Activated T-cell treated with anti-CD3 and anti-CD28 coated beads, Interleukin-2, amount 50 U/mL, for 48 hours (primary cell): ENCODE measurements at places on chromosomes 7 and 10.

DNA sequence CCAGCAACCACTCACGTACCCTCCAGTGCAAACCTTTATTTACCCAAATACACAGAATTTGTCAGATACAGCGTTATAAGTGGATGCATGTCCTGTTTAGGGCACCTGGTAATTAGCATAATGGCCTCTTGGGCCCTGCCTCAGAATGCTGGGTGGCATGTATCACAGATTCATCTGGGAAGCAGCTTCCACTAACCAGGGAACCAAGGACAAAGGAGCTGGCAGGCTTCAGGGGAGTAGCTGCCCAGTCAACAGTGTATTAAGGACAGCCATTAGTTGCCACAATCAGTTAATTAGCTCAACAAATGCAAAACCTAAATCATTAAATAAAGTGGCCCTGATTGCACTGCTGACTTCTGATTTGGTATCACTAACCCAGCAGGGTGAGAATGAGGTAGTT lies 105.7 kb downstream of the RAPGEF5 start:
- DNase-seq, result no peak

GRCh38 chr10:54530299-54530698 lies 270.7 kb downstream of the PCDH15 start:
- DNase-seq, result no peak

- no peak for DNase-seq
These were observed 201.6 kb downstream of the TAX1BP1 start for GRCh38 chr7:27941522-27941921.

GRCh38 chr10:22320591-22321155 lies at the start of gene BMI1:
Gene BMI1 (plus strand): TSS chr10:22321099. CDS start chr10:22326450, 5,351 bp downstream.
- peak; percentile 76 for DNase-seq

- DNase-seq, result no peak
These were observed 579.2 kb downstream of the GRID1 start for GRCh38 chr10:85787393-85787792.

- DNase-seq, result no peak
These were observed 242.8 kb downstream of the PTPRN2 start for GRCh38 chr7:158344706-158345300.

DNA sequence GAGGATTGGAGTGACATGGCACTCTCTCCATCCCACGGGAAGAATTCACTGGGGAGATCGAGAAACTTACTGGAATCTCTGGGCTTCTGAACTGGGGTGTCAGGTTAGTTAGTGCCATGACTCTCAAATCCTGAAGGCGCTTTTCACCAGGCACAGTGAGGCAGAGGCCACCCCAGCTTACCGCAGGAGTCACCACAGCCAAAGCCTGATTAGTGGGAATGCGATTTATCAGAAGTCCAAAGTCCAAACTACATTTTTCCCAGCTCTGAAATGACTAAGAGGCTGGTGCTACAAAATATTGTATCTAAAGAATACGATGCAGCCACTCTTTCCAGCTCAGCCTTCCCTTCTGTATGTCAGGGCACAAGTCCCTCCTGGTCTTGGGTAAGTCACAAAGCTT lies 334.8 kb upstream of the SHH start:
- DNase-seq, result no peak

DNA sequence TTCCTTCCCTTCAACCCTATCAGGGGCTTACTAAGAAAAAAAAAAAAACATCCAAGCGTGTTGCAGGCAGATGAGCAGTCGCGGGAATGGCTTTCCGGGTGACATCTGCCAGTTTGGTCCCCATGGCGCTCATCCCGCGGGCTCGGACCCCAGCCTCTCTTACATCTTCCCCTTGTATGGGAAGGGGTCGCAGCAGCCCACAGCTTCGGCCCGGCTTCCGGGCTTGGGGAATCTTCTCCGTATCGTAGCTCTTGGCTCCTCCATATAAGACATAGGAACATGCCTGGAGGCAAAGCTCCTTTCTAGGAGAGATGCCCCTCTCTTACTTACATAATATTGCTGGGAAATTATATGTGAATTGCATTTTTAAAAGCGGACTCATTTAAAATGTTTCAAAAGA lies 99.5 kb downstream of the CUX1 start:
- no peak for DNase-seq

GRCh38 chr7:99987846-99988245 lies 12.0 kb upstream of the AZGP1 start:
- DNase-seq, result no peak

DNA sequence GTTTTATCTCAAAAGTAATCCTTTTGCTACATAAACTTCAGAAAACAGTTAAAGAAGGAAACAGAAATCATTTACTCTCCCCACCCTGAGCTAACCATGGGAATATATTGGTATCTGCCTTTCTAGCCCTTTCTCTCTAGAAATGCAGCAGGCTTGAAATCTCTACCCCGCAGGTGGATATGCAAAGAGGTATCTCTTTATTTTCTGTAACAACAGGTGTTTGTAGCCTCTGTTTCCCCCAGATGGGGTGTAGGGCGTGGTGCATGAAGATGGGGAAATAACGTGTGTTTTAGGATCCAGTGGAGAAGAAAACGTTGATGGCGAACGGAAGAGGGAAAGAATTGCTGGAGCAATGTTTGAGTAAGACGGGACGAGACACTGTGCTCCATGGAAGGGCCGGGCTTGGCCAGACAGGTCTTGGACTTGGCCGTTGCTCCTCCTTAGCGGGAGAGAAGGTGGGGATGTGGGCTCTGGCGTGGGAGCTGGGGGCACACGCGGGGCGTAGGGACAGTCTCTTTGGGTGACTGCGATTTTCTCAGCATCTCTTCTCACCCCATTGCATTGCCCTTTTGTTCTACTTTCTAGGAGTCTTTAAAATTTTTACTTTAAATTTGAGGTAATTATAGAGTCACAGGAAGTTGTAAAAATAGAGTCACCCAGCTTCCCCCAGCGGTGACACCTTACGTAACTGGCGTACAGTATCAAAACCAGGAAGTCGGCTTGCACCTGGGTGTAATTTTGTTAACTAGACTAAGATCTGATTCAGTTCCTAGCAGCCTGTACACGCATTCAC lies 82.9 kb downstream of the ELFN1 start:
- DNase-seq, result no peak

- no peak for DNase-seq
These were observed 306.0 kb downstream of the TFEC start for GRCh38 chr7:115724400-115725056.

- DNase-seq, result no peak
These were observed 29.4 kb upstream of the ANAPC16 start for GRCh38 chr10:72186258-72186981.

GRCh38 chr7:98289333-98289875 lies 7.9 kb downstream of the BRI3 start:
- DNase-seq, result no peak

GRCh38 chr7:141291541-141291940 lies 217.7 kb downstream of the TMEM178B start:
- no peak for DNase-seq

DNA sequence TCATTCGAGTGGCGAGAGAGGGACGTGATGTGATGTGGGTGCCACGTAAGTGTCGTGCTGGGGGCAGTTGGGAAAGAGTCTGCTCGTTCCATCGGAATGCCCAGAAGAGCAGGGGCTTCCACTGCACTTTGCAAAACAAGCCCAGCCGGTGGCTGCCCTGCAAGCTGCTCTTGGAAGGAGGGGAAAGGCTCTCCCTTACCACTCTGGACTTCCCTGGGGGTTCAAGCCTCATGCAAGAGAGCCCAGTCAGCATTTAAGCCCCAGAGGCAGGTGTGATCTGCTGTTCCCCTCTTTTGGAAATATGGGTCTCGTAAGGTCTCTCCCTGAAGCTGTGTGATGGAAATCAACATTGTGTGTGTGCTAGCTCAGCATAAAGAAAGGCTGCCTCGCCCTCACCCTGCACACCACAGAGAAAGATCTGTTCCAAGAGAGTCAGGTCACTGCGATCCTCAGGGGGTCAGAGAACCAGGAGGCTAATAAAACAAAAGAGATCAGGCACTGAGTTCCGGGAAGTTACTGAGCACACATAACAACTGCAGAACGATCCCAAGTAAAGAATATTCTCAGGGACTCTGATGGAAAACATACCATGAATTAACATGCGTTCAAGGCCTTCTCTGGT lies 212.5 kb downstream of the ADAM12 start:
- DNase-seq, result no peak

- no peak for DNase-seq
These were observed 215.7 kb downstream of the SNX10 start for GRCh38 chr7:26507108-26507987.

GRCh38 chr10:132981173-132981555 lies 38.8 kb upstream of the CFAP46 start:
- DNase-seq, result no peak

- peak; percentile 9 for DNase-seq
These were observed 2.5 kb upstream of the UPK3B start for GRCh38 chr7:76507723-76508406.

GRCh38 chr10:76632767-76633051 lies 1004.9 kb downstream of the KCNMA1 start:
- peak; percentile 18 for DNase-seq

DNA sequence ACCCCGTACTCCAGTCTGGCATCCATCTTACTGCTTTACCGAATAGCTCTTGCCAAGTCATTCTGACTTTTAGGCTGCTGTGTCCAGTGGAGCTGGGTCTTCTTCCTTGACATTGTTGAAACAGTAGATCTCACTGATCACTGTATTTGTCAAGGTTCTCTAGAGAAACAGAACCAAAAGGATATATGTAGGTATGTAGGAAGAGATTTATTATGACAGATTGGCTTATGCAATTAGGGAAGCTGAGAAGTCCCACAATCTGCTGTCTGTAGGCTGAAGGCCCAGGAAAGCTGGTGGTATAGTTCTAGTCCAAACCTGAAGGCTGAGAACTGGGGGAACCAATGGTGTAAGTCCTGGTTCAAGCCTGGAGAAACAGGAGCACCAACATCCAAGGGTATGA lies 12.1 kb upstream of the PRRT4 start:
- DNase-seq, result no peak

- no peak for DNase-seq
These were observed 109.3 kb downstream of the TNS3 start for GRCh38 chr7:47472444-47473157.

- DNase-seq, result no peak
These were observed 299.2 kb upstream of the LRGUK start for GRCh38 chr7:133827707-133828623.

DNA sequence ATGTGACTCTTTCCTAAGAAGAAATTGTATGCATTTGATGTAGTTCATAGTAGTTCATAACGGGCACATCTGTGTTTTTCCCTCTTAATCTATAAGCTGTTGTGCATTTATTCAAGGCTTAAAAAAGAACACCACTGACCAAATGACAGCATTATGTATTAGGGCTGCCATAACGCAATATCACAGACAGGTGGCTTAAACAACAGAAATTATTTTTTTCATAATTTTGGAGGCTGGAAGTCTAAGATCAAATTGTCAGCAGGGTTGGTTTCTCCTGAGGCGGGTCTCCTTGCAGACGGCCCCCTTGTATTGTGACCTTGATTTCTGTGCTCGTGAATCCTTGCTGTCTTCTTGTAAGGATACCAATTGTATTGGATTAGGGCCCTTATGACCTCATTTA lies 627 bp upstream of the SSMEM1 start:
- no peak for DNase-seq

GRCh38 chr10:67837541-67838314 lies at the start of gene DNAJC12:
Gene DNAJC12 (minus strand): TSS chr10:67838188. CDS start chr10:67838011, 177 bp downstream.
- DNase-seq, result no peak

- DNase-seq, result no peak
These were observed 21.6 kb upstream of the GTPBP4 start for GRCh38 chr10:966466-967235.

DNA sequence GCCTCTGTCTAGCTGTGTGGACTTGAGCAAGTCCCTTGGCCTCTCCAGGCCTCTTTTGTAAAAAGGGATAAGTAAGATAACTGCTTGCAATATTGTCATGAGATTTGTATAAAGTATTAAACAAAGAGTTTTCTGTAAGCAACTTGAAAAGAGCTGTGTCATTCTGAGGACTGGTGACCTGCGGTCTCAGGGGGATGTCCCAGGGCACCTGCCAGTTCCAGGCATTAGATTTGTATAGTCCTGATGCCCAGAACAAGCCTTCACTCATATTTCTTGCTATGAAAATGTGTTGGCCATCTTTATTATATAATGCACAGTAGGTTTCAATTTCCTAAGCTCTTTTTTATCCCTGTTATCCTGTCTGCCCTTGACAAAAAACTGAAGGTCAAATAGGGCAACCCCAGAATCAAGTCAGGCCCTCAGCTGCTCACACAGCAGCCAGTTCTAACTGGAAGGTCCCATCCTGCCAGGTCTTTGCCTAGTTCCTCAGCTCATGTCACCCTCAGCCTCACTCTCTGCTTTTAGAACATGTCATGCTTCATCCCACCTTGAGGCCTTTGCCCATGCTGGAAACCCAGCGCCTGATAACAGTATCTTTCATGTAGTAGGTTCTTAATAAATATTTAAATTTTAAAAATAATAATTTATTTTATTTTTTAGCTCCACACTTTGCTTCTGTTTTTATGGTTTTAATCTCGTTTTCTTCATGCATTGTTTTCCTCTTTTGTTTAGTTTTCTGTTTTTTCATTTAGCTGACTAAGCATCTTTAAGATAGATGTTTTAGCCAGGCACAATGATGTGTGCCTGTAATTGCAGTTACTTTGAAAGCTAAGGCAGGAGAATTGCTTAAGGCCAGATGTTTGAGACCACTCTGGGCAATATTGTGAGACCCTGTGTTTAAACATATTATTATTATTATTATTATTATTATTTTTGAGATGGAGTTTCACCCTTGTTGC lies 87.5 kb upstream of the ZNF92 start:
- no peak for DNase-seq

DNA sequence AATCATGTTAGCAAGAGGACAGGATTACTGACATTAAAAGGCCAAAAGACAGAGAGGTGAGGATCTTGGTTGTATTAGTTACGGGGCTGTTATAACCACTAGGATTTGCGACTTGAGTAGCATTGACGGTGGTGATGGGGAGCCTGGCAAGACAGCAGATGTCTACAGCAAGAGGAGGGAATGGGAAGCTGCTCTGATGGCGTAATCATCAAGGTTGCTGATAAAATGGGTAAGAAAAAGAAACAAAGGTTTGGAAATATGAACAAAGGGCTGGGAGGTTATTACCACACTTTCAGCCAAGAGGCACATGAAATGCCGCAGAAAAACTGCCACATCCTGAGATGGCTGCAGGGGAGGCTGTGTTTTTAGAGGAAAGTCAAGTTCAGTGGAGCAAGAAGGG lies 33.9 kb downstream of the TMEM229A start:
- DNase-seq, result no peak

- no peak for DNase-seq
These were observed 198.1 kb upstream of the NFE2L3 start for GRCh38 chr7:25953859-25954258.
